ENCODE measurements at places on chromosomes 5 and 9.

DNA sequence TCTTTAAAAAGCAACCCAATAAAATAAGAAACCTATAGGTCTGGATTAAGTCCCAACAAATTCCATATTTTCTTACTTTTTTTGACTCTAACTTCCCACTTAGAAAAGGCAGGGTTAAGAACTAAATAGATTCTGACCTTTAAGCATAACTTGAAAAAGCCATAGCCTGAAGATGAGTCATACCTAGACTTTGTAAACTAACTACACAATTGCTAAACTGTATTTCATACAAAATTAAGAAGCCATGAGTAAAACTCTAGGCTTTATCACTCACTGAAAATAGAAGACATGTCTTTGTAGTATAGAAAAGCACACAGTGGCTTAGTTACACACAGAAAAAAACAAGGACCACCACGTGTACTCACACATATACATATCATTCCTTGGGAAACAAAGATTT is 51.5 kb downstream of the MLLT3 start:
- DNase-seq: no peak

DNA sequence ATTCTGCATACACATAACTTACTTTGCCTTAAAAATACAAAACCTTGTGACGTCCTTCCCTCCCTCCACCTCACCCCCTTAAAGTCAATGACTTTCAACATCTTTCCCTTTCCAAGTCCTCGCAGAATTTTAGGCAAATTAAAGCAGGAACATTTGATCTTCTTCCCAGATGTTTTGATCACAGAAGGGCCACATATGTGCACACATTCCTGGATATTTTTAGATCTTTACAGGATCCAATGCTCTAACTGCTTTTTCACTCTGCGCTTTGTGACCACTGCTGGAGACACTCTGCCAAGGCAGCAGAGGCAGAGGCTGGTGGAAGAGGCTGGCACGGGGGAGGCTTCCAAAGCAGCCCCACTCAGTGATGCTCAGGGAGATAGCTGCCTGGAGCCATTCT is 130.7 kb downstream of the SEC61B start:
- no peak for DNase-seq

DNA sequence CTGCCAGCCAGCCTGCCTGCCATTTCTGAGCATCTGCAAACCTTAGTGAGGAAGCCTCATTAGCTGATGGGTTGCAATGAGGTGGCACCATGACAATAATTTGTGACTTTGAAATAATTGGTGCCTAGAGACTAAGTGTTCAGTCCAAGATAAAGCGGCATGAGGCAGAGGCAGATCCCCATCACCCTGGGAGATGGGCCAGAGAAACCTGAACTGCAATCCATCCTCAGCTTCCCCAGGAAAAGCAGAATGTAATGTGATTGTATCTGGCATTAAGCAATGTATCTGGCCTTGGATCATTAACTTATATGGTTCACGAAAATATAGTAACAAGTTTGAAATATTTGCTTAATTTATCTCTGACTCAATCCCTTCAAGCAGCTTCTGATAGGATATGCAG is 101.0 kb downstream of the SPOCK1 start:
- DNase-seq: no peak

GRCh38 chr5:137575847-137576246 is 76.7 kb upstream of the SPOCK1 start:
- DNase-seq: no peak

DNA sequence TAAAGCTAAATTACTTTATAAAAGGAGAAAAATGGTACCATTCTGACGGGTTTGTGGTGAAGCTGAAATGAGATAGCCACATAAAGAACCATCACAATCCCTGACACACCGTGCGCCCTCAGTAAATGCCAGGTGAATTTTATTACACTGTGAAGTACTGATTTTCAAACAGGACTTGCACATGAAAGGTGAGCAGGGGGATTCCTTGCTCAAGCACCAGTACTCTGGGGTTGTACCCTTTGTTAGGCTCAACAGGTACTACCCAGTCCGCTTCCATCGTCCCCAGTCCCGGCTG is 419 bp upstream of the RABGAP1 start:
- DNase-seq: no peak

DNA sequence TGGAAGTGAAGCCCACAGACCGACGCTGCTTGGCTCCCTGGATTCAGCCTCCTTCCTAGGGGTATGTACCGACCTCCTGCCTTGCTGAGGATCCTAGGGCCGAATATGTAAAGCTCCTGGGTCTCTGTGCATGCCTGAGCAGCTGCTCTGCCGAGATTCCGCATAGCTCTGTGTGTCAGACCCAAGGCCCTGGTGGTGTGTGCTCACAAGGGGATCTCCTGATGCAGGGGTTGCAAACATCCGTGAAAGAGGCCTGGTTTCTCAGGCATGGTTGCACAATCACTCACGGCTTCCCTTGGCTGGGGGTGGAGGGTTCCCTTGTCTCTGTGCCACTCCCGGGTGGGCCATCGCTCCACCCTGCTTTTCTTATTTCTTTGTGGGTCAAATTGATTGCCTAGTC is 19.9 kb upstream of the SVEP1 start:
- DNase-seq: no peak

- DNase-seq: no peak
These were observed 85.3 kb upstream of the SARDH start for GRCh38 chr9:133823189-133824105.

GRCh38 chr5:171597946-171598640 is 178.6 kb downstream of the FGF18 start:
- DNase-seq: no peak

- no peak for DNase-seq
These were observed 334.5 kb downstream of the DTWD2 start for GRCh38 chr5:118653872-118654271.

DNA sequence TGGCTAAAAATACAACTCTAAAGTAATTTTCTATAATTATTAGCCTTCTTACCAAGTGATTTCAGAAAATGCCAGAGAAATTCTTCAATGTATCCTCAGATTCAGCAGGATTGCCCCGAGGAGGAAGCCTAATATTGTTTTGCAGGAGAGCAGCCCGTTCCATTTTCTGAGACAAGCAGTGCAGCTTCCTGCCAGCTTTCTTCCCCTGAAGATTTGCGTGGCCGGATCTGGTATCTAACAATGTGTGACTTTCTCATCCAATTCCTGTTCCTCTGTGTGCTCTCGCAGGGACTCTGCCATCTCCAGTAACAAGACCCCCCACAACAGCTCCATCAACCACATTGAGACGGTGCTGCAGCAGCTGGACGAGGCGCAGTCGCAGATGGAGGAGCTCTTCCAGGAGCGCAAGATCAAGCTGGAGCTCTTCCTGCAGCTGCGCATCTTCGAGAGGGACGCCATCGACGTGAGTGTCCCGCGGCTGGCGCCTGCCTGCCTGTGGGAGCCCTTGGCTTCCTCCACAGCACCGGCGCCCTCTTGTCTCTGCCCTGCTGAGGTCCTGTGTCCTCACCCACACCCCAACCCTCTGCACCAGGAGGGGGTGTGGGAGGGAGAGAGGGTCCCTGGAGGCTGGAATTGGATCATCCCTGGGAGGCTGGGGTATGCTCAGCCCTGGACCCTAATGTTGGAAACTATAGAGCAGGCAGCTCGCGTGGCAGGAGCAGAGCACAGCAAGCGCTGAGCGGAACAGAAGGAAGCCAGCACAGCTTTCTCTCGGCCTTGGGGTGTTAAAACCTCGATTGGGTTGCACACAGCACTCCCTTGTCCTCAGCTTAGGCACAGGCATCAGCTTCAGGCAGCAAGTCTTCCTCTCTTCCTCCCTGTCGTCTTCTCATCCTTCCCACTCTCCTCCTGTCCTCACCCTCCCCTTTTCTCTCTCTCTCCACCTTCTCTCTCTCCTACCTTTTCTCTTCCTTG is 216.2 kb downstream of the TRIO start:
- DNase-seq: no peak

DNA sequence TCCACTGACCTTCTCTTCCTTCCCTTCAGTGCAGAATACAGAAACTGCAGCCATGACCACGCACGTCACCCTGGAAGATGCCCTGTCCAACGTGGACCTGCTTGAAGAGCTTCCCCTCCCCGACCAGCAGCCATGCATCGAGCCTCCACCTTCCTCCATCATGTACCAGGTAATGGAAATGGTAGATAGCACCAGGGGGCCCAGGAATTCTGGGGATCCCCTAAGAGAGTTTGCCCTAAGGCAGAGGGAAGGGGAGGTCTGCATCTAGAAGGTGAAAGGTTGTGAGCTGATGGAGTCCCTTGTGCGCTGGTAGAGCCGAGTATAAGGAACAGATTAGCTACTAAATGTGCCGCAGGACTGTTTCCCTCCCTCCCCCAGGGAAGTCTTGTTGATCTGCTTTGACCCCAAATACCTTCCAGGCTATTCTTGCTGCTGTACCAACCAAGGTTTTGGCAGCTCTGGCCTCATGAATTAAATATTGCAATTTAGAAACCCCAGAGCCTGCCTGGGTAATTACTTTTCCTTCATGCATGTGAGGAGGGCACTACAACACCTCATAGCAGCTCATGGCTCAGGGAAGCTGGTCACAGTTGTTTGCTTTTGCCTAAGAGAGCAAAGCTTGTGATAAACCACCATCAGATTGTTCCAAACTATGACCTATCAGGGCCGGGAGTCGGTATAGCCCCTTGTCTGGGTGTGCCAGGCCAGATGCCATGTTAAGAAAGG is 19.6 kb downstream of the CYFIP2 start:
- DNase-seq: no peak

DNA sequence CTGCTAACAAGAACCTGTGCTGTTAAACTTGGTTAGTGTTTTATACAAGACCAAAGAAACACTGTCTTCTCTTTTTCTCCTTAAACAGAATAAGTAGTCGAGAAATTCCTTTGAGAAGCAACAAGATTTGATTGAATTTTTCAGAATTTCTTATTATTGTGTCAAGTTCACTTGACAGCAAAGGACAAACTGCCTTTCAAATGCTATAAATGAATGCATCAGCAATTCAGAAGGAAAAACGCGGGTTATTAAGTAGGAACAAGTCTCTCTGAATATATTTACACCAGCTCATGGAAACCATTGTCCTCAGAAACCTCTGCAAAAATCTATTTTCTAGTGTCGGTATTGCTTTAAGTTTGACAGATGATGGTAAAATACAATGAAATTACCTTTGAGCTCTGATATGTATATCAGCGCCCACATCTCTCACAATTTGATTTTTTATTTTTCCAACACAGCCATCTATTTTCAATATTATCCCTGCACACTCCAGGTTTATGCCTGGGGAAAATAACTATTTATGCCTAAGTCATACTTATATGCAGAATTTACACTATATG is 4.4 kb downstream of the ATP10B start:
- DNase-seq: no peak

GRCh38 chr5:100446879-100447430 is 88.2 kb upstream of the FAM174A start:
- DNase-seq: no peak

- DNase-seq: no peak
These were observed 133.7 kb downstream of the KIF4B start for GRCh38 chr5:155147222-155147621.

DNA sequence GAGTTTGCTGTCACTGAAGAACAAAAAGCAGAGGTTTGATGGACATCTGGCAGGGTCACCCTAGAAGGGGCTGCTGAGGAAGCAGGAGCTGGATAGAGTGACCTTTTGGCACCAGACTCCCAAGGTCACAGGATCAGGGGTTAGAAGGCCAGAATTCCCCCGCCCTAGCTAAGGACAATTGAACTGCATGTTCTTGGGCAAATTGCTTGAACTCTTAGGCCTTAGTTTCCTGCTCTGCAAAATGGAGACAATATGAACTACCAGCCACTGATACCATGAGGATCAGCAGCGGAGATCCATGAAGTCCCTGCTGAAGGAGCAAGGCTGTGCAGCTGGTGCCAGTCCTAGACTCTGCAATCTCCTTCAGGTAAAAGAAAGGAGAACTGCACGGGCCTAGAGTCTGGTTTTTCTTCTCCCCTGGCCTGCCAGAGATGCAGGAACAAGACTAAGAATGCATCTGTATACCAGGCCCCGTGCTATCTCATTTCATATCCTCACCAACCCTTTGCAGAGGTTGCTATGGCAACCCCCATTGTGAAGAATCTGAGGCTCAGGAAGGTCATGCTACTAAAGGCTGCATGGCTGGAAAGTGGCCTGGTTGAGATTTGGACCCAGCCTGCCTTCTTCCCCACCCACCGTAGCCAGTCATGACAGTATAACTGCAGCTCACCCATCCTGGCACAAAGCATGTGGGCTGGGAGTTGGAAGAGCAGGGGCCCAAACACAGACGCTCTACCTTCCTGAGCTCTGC is 33.7 kb downstream of the CAMK2A start:
- DNase-seq: no peak

DNA sequence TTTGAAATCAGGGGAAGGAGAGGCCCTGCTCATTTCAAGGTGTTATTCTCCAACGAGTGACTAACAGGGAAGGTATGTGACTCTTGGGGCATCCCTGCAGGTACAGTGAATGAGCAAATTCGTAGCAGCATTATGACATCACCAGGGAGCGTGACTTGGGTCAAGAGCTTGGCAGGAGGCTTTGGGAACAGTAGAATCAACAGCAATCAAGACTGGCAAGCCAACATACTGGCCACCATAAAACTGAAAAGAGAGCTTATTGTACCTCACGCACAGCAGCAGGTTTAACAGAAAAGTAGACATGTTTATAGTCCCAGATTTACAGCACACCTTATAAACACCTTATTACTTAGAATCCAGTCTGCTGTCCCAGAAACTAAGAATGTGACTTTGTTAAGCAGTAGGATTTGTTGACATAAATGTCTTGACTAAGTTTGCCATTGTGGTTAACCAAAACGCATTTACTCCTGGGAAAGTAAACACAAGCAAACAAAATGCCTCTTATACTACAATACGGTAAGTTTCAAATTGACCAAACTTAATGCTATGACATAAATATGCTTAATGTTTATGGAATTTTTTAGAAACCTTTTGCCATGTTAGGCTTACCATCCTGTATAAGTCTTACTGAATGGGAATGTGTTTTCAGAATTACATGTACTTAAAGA is 297.8 kb downstream of the NPR3 start:
- no peak for DNase-seq

DNA sequence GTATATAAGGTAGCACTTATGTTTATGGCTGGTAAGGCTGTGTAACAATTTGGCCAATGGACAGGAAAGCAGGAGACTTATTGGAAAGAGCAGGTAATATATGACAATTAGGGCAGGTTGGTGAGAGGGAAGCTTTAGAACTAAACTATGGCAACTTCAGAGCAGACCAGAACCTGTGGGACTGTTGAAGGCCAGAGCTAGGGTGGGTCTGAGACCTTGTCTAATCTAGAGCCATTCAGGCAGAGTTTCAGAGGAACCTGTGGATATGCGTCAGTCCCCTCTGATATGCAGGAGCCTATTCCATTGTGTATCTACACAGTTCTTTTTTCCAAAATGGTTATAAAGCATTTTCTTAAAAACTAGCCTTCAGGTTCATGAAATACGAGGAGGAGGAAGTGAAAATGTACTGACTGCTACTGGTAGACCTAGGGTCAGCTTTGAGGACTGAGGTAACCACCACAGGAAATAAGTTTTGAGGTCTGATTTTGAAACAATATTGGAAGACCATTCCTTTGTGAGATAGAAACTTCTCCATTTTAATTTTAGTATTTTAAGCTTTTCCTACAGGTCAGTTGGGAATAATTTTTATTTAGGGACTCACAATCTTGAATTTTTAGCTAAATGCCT is 37.6 kb downstream of the ELL2 start:
- DNase-seq: no peak
